ENCODE measurements at places on chromosomes 12 and 14. TPM values are rescaled to one million over a fixed set of nuclear protein-coding genes. Genes with fewer than 3 reads are reported as not detected.

- H3K4me3 ChIP-seq: no peak overlapping the region
- no peaks in the 10 kb centered on the region for H3K36me3 ChIP-seq
- no peak for DNase-seq
- H3K27ac ChIP-seq: no peak overlapping the region
- H3K27me3 ChIP-seq: peaks cover 8% of the 10 kb centered on the region
- no peaks in the 10 kb centered on the region for H3K4me1 ChIP-seq
Measured at GRCh38 chr12:53103860-53104305, 597 bp downstream of the SOAT2 start.

GRCh38 chr12:122023339-122024131 lies 1.9 kb downstream of the BCL7A start:
- H3K4me1 ChIP-seq: peaks cover 26% of the 10 kb centered on the region
- peaks cover 31% of the 10 kb centered on the region for H3K27me3 ChIP-seq
- peak; percentile 88 for DNase-seq
- H3K36me3 ChIP-seq: peaks cover 7% of the 10 kb centered on the region

DNA sequence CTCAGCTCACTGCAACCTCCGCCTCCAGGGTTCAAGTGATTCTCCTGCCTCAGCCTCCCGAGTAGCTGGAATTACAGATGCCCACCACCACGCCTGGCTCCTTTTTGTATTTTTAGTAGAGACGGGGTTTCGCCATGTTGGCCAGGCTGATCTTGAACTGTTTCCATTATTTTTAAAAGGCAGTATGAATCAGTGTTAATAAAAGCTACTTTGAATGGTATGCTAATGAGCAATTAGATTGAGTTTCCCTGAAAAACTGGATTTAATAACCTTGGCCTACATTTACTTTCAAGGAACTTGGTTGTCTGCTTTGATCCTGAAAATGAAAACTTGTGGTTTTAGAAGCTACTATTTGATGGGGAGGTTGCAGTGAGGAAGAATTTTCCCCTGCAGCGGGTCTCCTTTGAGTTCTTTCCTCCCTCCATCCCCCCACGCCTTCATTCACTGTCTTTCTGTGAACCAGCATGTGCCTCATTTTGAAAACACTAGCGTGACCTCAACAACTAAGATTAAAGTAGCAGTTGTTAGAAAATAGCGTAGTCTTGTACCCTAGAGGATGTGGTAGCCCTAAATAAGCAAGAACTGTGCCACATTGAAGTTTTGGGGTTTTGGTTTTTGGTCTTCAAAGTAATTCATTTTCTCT lies 17.8 kb upstream of the RPS6KA5 start:
- H3K27ac ChIP-seq: no peak overlapping the region
- H3K36me3 ChIP-seq: no peaks in the 10 kb centered on the region
- no peak for DNase-seq
- no peak overlapping the region for H3K4me3 ChIP-seq

- no peaks in the 10 kb centered on the region for H3K36me3 ChIP-seq
- no peak for DNase-seq
- no peak overlapping the region for H3K27ac ChIP-seq
- no peak overlapping the region for H3K4me3 ChIP-seq
Measured at GRCh38 chr12:122790393-122791075, 16.2 kb downstream of the CCDC62 start.

DNA sequence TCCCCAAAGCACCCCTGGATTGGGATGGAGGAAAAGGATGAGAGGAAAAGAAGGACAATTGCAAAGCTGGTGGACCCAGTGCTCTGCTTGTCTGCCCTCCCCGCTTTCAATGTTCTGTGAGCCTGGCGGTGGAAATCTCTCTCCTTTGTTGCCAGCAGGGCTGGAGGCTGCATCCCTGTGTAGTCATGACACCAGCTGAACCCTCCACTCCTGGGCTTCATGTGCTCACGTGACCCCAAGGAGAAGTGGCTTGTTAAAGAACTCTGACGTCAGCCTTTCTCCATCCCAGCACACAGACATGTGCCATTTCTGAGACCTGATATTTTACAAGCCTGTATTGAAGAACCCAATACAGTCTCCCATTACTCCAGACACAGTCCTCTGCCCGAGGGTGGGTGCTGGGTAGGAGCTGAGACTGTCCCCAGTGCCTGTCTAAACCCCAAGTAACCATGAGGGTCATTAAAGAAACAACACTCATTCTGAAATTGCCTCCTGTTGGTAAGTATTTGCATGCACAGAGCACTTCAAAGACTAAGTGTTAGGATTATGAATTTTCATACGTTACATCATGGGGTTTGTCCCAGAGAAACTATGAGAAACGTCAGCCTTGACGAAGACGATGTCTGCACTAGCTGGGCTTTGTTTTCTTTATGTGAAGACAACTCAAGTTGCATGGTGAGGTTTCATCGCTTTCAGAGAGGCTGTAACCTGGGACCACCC lies 21.7 kb downstream of the GALNT16 start:
- H3K4me3 ChIP-seq: no peak overlapping the region
- H3K27ac ChIP-seq: no peak overlapping the region
- peaks cover 11% of the 10 kb centered on the region for H3K4me1 ChIP-seq
- no peaks in the 10 kb centered on the region for H3K27me3 ChIP-seq

- no peaks in the 10 kb centered on the region for H3K36me3 ChIP-seq
- H3K27me3 ChIP-seq: peaks cover 2% of the 10 kb centered on the region
- H3K27ac ChIP-seq: no peak overlapping the region
- H3K4me1 ChIP-seq: no peaks in the 10 kb centered on the region
Measured at GRCh38 chr12:7116916-7117315, 7.9 kb upstream of the C1RL start.

GRCh38 chr12:4011597-4011996 lies 138.4 kb upstream of the PARP11 start:
- H3K4me1 ChIP-seq: no peaks in the 10 kb centered on the region
- H3K27ac ChIP-seq: no peak overlapping the region
- DNase-seq: no peak
- no peak overlapping the region for H3K4me3 ChIP-seq

The PLBD1 gene
- total RNA-seq: 0.32 TPM
